H1 (cell line): ENCODE measurements at places on chromosomes 1 and 21.

- no peak for DNase-seq
Observed at GRCh38 chr1:43280692-43281091, 4.7 kb downstream of the C1orf210 start.

DNA sequence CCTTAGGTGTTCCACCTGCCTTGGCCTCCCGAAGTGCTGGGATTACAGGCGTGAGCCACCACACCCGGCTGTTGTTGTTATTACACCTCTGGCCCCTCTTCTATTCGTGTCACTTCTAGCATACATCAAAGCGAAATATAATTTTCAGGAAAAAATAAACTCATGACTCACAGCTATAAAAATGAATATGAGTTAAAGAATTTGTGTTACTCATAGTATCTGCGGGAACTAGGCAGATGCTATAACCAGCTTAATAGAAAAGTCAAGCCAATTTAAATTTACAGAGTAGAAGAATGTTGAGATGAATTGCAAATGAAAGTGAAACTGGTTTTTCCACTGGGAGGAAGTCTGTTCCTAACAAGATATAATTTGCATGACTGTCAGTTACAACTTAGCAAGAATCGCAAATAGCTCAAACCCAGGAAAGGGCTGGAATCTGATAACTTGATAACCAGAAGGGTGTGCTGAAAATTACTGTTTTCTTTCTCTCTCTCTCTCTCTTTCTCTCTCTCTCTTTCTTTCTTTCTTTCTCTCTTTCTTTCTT is 11.2 kb downstream of the OR2W3 start:
- no peak for DNase-seq

GRCh38 chr1:206655471-206655882 is 20.1 kb downstream of the DYRK3 start:
- DNase-seq, result no peak

- DNase-seq, result no peak
Observed at GRCh38 chr1:182357913-182358312, 33.7 kb downstream of the GLUL start.

DNA sequence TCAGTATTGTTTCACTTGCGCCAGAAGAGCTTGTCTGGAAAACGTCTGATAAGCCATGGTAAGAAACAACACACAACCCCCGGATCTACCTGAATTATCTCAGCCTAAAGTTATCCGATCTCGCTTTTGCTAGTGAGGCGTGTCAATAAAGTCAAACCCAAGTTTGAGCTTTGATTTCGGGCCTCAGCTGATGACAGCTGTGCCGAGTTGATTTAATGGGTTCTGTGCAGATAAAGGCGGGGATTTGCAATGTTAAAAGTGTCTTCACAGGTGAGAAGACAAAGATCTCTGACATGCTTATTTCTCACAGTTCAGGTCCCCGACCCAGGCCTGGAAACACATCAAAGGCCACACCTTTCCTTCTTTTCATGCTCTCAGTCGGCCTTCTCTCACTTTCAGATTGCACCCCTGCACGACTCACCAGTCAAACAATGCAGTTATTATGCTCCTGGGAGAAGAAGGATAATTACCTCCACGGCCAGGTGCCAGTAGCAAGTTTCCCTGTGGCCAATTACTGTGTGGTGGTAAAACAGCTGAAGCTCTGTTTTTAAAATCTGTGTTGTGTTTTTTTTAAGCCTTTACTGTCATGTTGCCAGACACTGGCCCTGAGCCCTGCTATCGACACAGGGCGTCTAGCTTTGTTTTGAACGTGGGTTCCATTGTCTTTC is 245.3 kb upstream of the RUNX1 start:
- DNase-seq, result no peak
